ENCODE measurements at places on chromosomes 13 and 19.

DNA sequence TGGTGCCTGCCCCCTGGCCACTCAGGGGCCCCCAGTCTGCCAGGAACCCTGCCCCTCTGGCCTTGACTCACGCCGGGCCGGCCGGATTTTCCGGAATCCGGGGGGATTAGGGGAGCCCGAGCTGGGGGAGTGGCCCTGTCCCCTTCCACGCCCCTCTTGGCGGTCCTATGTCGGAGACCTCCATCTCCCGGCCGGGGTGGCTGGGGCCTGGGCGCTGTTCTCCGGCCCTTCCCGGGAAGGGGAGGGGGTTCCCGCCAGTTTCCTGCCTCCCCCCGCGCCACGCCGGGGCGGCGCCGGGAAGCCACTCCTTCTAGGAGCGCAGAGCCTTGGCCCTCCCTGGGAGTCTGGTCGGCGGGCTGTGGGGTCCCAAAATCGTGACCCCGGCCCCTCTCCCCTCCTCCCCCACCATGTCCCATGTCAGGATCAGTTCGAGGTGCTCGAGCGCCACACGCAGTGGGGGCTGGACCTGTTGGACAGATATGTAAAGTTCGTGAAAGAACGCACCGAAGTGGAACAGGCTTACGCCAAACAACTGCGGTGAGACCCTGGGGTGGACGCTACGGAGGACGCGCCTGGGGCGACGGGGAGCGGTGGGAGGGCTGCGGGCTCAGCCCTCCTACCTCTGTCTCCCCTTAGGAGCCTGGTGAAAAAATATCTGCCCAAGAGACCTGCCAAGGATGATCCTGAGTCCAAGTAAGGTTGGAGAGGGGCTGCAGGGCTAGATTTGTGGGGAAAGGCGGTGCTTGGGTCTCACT is 1.3 kb downstream of the TRIP10 start:
- peak; percentile 88 for DNase-seq

- peak; percentile 88 for DNase-seq
Measured at GRCh38 chr19:1624458-1624857, 19.2 kb upstream of the UQCR11 start.

- DNase-seq = no peak
Measured at GRCh38 chr13:66551128-66551527, 679.0 kb downstream of the PCDH9 start.

GRCh38 chr13:75132701-75133695 is 349.0 kb downstream of the TBC1D4 start:
- no peak for DNase-seq

- peak; percentile 71 for DNase-seq
Measured at GRCh38 chr19:49447485-49448431, 3.9 kb downstream of the PIH1D1 start.

DNA sequence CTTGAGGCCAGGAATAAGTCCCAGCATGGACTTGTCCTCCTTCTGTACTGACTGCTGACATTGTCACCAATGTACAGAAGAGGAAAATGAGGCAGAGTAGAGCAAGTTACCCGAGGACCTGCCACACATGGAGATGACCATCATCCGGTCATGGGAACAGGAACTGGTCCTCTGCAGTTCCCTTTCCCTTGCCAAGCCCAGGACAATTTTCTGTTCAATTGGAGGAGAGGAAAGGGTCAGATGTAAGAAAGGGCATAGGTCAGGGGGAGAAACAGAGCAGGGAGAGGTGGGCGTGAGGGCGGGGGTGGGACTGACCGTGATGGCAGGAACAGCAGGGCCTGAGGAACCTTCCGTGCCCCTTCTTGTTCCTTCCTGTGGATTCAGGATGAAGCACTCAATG is 18.6 kb downstream of the PHLDB3 start:
- no peak for DNase-seq

Measured in WERI-Rb-1 (cell line).